ENCODE measurements at places on chromosomes 3 and 15.
A peak's percentile ranks its signal among the peaks of the same experiment; 100 is the strongest.

GRCh38 chr15:55683376-55683775, 59.6 kb downstream of the PRTG start:
- DNase-seq, result no peak

DNA sequence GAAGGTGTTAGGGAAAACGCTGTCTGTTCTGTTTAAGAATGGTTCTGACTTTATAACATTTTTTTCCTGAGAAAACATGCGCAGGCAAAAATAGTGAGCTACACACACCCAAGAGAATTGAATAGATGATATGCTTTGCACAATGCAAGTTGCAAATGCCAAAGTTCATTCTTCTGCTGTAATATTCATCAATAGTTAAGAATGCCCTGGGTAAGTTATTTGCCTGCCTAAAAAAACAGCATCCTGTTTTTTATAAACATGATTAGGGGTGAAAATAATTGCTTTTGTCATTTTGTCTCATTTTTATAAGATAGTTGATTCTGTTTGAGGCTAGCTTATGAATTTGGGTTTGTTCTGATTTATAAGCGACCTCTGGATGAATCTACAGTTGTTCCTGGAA, 99.4 kb downstream of the DTWD1 start:
- no peak for DNase-seq

GRCh38 chr3:52546111-52546901, 9.9 kb downstream of the UQCC5 start:
- no peak for DNase-seq

GRCh38 chr15:73792415-73792814, 39.3 kb upstream of the INSYN1 start:
- no peak for DNase-seq

DNA sequence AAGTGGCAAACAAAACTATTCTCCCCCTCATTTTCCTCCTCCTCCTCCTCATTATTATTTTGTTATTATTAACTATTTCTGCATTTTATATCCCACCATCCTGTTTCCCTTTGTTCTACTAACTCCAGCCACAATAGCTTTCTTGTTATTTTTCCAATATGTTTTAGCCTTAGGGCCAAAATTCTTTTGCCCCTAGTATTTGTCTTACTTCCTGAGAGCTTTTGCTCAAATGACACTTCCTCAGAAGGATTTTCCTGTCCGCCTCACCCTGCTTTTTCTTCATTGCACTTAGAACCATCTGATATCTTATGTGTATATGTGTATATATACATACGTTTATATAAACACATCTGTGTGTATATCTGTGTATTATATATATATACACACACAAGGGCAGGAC, 32.7 kb upstream of the NUDT16 start:
- no peak for DNase-seq

DNA sequence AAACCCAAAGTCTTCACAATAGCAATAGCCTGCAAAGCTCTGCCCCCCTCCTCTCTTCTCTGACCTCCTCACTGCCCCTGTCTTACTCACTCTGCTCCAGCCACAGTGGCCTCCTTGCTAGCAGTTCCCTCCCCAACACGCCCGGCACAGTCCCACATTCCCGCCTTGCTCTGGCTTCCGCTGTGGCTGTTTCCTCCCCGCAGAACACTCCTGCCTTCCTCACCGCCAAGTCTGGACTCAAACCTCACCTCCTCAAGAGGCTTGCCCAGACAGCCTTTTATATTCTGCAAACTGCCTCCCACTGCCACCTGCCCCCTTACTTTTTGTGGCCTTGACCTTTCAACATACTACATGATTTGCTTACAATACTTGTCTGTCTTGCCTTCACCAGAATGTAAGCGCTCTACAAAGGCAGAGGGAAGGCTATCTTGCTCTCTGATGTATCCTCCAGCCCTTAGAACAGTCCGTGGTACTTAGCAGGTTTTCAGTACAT, 406 bp upstream of the MPI start:
- peak; percentile 29 for DNase-seq

GRCh38 chr3:13954741-13955483, 75.0 kb upstream of the WNT7A start:
- no peak for DNase-seq

DNA sequence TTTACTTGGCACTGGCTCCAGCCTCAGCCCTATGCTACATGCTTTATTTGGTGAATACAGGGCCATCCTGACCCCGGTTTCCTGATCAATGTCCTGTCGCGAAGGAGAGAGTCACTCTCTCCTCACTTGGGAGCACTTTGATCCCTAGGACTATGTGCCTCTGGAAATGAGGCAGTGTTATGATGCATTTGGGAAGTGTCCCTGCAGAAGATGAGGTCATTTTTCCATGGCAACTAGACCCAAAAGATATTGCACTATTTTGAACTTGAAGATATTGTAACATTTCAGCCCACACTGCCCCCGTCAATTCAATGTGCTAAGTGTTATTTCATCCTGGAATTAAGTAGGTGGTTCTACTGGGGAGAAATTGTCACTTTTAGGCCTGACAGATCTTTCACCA, 68.0 kb downstream of the LRRK1 start:
- no peak for DNase-seq

DNA sequence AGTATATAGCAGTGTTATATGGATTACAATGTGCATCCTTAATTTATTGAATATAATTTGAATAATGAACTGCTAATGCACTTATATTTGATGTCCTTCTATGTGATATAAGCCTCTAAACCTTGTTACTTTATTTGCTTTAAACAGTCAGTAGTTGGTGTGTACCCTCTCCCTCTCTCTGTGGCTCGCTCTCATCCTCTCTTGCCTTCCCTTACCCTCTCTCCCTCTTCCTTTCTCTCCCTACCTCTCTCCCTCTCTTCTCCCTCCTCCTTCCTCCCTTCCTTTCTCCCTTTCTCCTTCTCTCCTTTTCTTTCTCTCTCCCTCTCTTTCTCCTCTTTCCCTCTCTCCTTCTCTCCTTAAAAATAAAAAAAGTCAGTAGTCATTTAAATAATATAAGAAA, 28.9 kb downstream of the MGA start:
- DNase-seq, result no peak

DNA sequence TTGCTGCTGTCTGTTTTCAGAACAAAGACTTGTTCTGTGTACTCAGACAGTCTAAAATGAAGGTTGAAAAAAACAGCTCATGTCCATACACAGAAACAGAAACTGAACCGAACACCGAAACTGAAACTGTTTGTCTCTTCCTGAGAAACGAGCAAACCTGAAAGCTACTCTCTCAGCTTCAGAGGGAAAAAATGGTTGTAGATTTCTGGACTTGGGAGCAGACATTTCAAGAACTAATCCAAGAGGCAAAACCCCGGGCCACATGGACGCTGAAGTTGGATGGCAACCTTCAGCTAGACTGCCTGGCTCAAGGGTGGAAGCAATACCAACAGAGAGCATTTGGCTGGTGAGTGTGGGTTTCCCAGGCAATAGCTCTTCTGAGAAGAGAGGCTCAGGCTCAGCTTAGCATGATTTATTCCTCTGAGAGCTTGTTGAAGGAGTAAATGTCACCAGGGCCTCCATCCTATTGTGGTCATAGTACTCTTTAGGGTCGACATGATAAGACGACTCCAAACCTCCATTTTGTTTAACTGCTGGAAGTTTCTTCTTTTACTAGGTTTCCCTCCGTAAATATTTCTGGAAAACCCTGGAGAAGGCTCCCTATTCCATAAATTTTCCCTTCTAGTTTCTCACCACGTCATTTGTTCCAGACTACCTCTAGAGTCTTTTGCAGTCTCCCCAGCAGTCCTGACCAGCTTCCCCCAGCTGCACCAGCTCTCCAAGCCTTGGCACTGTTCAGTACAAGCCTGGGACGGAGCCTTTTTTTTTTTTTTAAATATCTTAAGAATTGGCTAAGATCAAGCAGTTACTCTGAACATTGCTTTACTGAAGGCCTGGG, at the start of gene RTP4:
RTP4 (plus strand) TSS at position 135 of the 838 bp plus-strand sequence; CDS start at position 192, 57 bp downstream.
- DNase-seq, result no peak

GRCh38 chr15:79965846-79966630, 5.0 kb downstream of the BCL2A1 start:
- no peak for DNase-seq

DNA sequence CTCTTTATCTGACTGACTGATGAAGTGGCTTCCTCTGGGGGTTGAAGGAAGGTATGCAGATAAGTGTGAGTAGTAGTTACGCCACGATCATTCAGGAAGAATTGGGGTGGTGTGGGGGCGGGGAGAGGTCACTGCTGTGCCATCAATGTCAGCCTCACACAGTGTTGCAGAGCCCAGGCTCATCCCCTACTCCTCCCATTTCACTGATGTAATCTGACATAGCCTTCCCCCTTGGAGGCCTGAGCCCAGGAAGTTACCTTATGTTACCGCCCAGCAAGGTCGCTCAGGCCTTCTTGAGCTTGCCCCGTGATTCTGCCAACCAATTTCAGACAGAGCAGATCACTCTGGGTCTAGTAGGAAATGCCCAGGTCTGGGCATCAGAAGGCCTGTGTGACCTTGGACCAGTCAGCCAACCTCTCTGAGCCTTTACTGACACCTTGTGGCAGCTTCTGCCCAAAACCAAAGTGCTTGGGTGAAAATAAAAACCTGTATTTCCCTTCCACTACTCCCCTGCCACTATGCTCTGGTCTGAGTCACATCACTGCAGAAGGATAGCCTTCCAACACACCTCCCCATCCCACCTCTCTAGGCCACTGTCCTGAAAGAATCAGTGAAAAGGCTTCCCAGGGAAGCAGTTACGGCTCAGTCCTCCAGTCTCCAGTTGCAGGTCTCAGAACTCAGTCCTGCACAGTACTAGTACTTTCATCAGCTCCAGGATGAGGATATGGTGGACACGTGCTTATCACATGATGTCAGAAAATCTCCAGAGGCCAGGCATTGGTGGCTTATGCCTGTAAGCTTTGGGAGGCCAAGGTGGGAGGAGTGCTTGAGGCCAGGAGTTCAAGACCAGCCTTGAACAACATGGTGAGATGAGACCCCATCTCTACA, 28.1 kb upstream of the INSYN1 start:
- peak; percentile 32 for DNase-seq

GRCh38 chr3:144351773-144352365, 380.2 kb downstream of the DIPK2A start:
- DNase-seq, result peak; percentile 20

GRCh38 chr3:48709051-48709461, 8.0 kb downstream of the IP6K2 start:
- no peak for DNase-seq

GRCh38 chr3:40581166-40581565, 56.4 kb downstream of the ZNF621 start:
- no peak for DNase-seq

- DNase-seq, result no peak
These were observed 112.1 kb downstream of the IQSEC1 start for GRCh38 chr3:12961007-12961696.

DNA sequence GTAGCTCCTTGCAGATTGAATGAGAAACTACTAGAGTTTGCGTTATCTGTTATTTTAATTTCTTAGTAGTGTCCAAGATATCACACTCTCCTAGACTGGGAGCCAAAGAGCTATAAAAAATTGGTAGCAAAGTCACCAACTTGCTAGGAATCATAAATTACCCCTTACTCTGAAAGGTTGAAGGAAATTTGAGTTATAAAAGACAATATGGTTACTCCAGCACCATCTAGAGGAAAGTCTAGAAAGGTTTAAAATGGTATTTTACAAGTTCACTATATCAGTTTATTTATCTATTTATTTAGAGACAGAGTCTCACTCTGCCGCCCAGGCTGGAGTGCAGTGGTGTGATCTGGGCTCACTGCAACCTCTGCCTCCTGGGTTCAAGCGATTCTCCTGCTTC, 121.6 kb downstream of the RBPMS2 start:
- no peak for DNase-seq

- no peak for DNase-seq
These were observed 5.8 kb upstream of the MANF start for GRCh38 chr3:51379301-51379700.

Measured in brain microvascular endothelial cell (primary cell).